Large intestine (tissue), 12 donors: ENCODE measurements at places on chromosomes 3 and 15. TPM values are rescaled to one million over a fixed set of nuclear protein-coding genes. Genes with fewer than 3 reads are reported as not detected.

The CILP gene
- polyA plus RNA-seq: 2.8 TPM

The IL17RE gene
- 60.9 TPM for polyA plus RNA-seq

The FAM107A gene
- polyA plus RNA-seq: 1.3 TPM

DNA sequence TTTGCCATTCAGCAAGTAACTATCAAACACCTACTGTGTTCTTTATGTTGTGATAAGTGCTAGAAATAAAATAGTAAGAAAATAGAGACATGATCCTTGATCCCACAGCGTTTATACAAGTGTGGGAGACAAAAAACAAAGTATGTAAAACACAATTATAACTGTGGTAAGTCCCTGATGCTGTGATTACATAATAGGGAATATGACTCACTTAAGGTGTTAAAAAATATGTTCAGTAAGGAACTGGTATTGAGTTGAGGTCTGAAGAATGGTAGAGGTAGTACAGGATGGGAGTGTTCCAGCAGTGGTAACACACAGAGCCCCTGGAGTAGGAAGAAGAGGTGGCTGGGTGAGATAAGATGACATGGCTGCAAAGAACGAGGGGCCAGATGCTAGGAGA lies 132.1 kb upstream of the TMC3 start:
- no peak for DNase-seq

- DNase-seq: no peak
These were observed 46.4 kb downstream of the ZNF106 start for GRCh38 chr15:42444415-42445063.

DNA sequence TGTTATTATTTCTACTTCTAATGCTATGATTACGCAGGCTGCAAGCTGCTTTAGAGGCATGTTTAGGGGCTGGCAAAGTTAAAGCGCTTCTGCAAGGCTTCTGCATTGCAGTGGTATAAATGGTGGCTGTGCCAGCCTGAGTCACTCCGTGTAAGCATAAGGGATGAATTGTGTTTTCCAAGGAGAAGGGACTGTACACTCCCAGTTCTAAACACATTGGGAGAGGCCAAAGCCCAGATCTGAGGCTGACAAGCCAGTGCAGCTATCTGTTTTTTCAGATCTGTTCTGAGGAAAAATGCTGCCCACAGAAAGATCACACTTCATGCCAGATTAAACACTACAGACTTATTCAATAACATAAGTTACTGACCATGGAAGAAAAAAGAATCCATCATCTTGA lies 83.8 kb downstream of the PRICKLE2 start:
- DNase-seq: no peak

GRCh38 chr3:9809615-9810432 lies at the start of gene TTLL3:
TSS of gene TTLL3 (plus strand) at chr3:9810262. CDS start at chr3:9810662, 400 bp downstream.
- DNase-seq: peak; percentile 89

- no peak for DNase-seq
These were observed 46.5 kb upstream of the PDE8A start for GRCh38 chr15:84934942-84935729.

GRCh38 chr3:133927540-133928066 lies 31.9 kb upstream of the RAB6B start:
- peak; percentile 63 for DNase-seq
